ENCODE measurements at places on chromosomes 16 and 17.
A peak's percentile ranks its signal among the peaks of the same experiment; 100 is the strongest.

DNA sequence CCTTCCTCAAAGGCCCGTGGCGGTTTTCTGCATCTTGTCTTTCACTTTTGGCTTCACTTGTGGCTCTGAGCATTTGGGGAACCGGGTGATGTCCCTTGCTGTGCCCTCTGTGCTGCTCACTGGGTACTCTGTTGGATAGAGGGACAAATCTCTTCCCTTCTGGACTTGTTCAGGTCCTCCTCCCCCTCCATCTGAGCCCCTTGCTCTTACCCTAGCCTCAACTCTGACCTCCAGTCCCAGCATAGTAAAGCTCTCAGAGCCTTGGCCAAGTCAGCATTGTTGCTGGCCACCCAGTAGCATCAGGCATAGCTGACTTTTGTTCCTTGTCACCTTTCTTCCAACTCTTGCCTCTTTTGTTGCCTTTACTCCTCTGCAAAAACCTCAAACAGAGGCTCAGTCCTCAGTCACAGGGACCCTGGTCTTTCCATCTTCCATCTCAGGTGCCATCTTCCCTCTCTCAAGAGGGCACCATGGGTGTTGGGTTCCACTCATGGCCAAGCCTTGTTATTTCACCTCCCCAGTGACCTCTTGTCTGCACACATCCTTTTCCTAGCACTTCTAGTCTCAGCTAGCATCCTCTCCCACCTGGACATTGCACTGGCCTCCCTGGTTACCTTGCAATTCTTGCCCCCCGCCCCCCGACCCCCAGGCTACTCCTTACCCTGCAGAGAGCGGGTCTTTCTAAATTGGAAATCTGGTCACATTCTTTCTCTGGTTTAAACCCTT lies 393 bp upstream of the PSMB10 start:
- peak; percentile 27 for DNase-seq

DNA sequence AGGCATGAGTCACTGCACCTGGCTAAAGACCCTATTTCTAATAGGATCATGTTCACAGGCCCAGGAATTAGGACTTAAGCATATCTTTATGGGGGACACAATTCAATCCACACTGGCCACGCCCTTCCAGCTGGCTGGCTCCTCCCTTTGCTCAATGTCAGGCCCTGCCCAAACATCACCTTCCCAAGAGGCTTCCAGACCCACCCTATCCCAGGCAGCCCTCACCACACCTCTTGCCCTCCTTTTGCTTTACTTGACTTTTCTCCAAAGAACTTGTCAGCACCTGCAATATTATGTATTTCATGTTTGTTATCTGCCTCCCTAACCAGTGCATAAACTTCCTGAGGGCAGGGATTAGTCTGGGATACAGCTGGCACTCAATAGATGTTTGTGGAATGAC lies 109.6 kb upstream of the CDH5 start:
- no peak for DNase-seq

DNA sequence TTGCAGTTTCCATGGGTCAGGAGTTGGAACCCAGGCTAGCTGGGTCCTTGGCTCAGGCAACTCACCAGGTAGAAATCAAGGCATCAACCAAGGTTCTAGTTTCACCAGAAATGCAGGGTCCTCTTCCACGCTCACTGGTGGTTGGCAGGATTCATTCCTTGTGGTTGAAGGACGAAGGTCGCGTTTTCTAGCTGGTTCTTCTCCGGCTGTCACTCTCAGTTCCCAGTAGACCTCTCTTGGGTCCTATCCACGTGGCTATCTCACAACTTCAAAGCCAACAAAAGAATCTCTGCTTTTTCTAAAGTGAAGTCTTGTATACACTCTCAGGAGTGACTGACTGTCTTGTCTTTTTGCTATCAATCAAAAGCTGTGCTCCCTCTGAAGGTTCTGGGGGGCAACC lies 146.3 kb upstream of the NOL11 start:
- DNase-seq = no peak

GRCh38 chr17:51046046-51046445 lies 74.6 kb downstream of the SPAG9 start:
- DNase-seq = no peak
